ENCODE measurements at places on chromosomes 6 and 20.

DNA sequence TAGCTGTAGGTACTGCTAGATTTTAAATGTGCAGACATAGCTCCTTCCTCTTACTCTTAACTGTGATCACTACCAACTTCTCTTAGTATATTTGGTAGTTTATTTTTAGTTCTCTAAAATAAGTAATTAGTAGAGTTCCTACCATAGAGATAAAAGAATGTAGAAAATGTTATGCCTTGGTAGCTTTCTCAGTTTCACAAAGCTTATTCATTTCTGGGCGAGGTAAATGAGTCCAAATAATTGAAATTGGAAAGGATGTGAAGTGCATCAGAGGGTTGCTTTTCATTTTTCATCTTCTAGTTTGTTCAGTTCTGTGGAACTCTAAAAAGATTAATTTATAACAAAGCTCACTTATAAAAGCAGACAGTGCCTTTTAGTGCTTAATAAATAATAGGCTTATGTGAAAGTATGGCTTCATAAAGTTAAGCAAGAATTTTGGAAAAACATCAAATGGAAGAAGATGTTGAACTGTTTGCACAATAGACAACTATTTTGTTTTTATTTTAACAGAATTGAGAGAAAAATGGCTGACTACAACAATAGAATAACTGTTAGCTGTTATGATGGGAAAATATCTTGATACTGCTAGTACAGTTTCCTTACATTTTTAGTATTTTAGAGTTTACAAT, 303.7 kb downstream of the UTRN start:
- no peak for DNase-seq

DNA sequence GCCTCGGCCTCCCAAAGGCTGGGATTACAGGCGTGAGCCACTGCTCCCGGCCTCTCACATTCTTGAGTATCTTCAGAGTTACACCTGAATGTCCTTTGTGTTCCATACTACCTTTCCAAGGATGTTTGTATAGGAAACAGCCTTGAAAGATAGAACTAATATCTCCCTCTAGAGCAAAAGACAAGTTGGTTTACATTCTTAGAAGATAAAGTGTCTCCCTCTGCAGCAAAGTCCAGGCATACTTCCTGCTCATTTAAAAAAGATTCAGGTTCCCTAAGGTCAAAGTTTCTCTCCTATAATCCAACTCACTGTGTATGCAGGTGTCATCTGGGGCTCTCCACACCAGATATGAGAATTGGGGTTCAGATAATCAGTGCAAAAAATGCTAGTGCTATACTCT, 224.4 kb downstream of the TPBG start:
- no peak for DNase-seq

GRCh38 chr6:88050140-88050818, 2.6 kb downstream of the SPACA1 start:
- no peak for DNase-seq

GRCh38 chr20:16761305-16761829, 13.2 kb downstream of the OTOR start:
- peak; percentile 13 for DNase-seq

Data from stimulated activated CD4-positive, alpha-beta T cell treated with anti-CD3 and anti-CD28 coated beads, Interleukin-4, amount 100 ng/mL, for 48 hours (primary cell).